ENCODE measurements at places on chromosomes 3 and 15.

DNA sequence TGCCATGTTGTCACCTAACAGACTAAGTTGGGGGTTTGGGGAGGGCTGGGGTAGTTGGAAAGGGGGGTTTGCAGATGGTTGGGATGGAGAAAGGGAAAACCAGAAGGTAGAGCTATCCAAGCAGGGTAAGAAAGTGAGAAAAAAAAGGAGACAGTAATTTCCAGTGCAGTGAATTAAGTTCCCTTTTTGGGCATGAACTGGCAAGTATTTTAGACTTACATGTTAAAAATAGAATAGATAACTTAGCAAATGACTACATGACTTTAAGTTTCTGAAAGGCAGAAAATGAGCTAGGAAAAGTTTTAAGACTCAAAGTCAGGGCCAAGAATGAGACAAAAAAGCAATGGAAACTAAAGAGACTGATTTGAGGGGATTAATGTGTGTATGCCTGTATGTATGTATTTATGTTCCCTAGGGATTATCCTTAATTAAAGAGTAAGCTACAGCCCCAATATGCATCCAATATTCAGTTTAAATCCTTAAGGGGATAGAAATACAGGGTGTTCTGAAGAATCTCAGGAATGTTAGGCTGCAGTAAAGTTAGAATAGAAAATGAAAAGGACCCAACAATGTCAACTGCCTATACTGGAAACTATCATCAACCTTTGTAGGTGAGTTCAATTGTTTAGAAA lies 285.2 kb upstream of the MME start:
- DNase-seq = peak; percentile 30

GRCh38 chr3:53464424-53464823 lies 30.0 kb upstream of the CACNA1D start:
- DNase-seq = no peak

GRCh38 chr15:38878926-38879325 lies 314.3 kb upstream of the RASGRP1 start:
- no peak for DNase-seq

DNA sequence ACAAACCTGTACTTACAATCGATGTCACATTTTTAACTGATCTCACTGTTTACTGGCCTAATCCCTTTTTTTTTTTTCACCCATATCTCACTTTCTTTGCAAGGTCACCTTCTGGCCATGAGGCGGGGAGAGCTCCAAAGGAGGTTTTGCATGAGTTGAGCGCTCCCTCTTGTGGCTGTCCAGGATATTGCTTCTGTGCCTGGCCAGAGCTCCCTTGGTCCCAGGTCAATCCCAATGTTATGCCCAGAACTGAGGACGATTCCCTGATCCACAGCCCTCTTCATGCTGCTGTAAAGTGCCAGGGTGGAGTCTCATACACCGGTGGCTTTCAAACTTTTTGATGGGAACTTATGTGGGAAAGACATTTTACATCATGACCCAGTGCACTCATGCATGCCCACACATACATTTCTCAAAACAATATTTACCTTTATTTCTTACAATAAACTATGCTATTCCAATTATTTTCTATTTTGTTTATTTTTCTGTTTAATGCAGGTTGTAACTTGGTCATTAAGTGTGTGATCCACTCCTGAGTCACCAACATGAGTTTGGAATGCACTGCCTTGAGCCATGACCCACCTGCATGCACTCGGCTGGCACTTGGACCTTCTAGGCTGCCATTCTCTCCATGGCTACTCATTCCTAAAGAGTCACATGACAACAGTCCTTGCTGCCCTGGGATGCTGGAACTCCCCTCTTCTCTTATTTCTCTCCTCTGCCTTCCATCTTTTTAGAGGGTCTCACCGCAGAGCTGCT lies 9.6 kb upstream of the SST start:
- DNase-seq = peak; percentile 87

- DNase-seq = peak; percentile 16
Observed at GRCh38 chr3:112303764-112304325, 9.8 kb upstream of the SLC9C1 start.

DNA sequence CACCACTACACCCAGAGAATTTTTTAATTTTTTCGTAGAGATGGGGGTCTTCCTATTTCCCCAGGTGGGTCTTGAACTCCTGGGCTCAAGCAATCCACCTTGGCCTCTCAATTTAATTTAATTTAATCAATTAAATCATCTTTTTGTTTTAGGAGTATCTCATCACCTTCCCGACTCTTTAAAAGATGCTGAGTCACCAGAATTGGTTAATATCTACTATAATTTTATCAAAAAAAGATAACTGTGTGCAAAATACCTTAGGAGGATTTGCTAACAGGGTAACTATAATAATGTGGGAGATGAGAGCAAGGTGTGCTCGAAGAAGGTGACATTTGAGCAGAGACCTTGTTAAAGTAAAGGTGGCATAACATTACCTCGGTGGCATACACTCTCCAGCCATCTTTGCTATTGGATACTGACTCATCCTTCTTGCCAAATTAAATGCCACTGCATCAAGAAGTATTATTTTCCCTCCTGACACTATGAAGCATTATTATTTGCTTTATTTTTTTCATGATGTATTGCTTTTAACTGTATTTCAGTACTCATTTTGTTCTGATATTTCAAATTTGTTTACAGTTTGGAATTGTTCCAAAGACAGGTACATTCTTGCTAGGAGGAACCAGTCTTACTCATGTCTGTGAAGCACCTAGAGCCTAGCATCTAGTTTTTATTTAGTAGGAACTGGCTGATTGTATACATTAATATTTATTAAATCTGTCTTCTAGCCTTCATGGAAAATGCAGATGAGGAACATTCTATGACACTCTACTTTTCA lies 200.7 kb downstream of the MBNL1 start:
- no peak for DNase-seq

GRCh38 chr3:79685108-79685507 lies 82.7 kb downstream of the ROBO1 start:
- DNase-seq = no peak

GRCh38 chr3:150897592-150897991 lies 7.6 kb downstream of the MINDY4B start:
- DNase-seq = no peak

DNA sequence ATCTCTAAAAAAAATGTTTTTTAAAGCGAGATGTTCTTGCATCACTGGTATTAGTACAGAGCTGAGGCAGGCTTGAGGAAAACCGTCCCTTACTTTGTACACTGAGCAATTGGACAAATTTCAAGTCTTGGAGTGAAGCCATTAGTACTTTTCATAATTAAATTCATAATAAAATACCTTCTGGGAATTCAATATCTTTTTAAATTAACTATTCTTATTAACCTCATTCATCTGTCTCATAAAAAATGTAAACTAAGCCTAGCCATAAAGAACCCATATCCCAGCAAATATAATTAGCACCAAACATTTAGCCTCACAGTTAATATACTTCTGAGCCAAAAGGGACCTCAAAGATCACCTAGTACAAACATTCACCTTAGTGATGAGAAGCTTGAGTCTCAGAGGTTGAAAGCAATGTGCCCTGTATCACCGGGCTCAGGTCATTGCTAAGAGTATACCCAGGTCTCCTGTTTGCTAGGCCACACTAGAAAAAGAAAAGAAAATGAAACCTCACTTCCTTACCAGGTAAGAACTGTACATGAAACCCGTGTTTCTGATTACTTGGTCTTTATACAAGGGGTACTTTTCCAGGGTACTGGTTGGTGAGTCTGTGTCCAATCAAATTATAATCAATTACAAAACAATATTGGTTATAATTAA lies 192.5 kb downstream of the ADAMTS9 start:
- no peak for DNase-seq

DNA sequence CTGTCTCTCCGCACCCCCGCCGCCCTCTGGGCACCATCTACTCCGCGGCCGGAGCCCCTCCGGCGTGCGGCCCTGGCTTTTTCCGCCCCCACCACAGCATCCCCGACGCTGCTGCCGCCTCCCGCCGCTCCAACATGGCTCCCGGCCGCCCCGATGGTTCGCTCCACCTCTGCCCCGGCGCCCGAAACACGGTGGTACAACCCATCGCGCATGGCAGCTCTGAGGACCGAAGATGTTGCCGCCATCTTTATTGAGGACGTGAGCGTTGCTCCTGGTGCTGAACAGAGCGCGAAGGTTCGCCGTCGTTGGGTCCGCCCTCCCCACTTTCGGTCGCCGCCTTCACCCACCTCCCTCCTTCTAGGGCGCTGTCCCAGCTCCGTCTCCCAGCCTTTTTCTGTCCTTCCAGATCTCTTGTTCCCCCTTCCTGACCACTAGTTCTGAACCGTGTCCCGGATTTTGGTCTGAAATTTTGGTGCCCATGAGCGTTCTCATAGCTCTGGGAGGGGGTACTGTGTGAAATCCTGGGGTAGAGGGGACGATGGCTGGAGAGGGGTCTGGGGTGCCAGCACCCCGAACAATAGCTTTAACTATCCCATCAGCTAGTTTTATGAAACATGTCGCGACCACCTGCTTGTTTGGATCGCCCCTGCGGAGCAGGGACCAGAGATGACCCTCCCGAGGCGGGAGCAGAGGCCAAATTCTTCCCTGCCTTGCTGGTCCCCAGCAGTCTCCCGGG lies at the start of gene CELSR3:
TSS of gene CELSR3 (minus strand) at position 134 of the 736 bp plus-strand sequence. CDS start 252 bp downstream, outside the sequence.
- DNase-seq = peak; percentile 58

GRCh38 chr15:63575312-63575711 lies 21.9 kb upstream of the FBXL22 start:
- no peak for DNase-seq
